A549 treated with DMSO at 1 μM for 4 hours (cell line): ENCODE measurements at places on chromosomes 3 and 15. TPM values are rescaled to one million over a fixed set of nuclear protein-coding genes. Genes with fewer than 3 reads are reported as not detected.

Gene DPPA2
- not detected in 5 replicates for total RNA-seq

Gene IGSF10
- total RNA-seq: 0.53 to 0.81 TPM (median 0.76 TPM) in 5 replicates

Gene SEMA6D
- total RNA-seq: not detected in 5 replicates

Gene GBE1
- total RNA-seq: 28.4 to 35.0 TPM (median 30.1 TPM) in 5 replicates

Gene HTR3C
- not detected in 5 replicates for total RNA-seq
